ENCODE measurements at places on chromosomes 7 and 10.

DNA sequence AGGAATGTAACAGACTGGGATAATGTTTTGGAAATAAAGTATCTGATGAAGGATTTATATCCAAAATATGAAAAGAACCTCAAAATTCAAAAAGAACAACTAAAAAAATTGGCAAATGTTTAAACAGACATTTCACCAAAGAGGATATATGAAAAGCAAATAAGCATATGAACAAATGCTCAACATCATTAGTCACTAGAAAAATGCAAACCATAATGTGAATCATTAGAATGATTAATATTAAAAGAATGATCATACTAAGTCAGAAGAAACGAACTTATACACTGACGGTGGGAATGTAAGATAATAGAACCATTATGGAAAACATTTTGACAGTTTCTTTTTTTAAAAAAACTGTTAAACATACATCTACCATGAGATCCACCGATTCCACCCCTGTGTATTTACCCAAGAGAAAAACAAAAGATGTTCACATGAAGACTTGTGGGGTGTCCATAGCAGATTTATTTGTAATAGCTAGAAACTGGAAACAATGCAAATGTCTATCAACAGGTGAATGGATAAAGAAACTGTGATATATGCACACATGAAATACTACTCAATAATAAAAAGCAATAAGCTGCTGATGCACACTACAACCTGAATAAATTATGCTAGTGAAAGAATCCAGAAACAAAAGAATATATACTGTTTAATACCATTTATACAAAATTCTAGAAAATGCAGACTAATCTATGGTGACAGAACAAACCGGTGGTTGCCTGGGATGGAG is 35.7 kb downstream of the PRKG1 start:
- no peak for DNase-seq

- DNase-seq = no peak
Observed at GRCh38 chr10:85235258-85235657, 906.9 kb downstream of the CCSER2 start.

DNA sequence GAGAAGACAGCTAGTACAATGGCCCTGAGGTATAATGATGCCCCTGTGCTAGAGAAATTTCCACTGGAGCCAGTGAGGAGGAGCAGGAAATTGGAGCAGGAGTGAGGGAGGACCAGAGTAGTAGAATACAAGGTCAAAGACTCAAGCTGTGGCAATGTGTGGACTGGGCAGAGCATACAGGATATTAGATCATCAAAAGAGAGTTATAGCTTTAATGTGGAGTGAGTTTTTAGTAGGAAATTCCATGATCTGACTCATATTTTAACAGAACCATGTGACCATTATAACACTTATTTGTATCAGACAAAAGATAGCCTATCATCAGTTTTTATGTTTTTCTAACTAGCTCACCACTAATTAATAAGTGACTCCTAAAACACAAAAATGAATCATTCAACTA is 154.1 kb downstream of the DGKB start:
- DNase-seq = no peak

- no peak for DNase-seq
Observed at GRCh38 chr10:89278034-89278535, 23.8 kb upstream of the IFIT2 start.

GRCh38 chr7:48932126-48932910 is 8.0 kb downstream of the CDC14C start:
- no peak for DNase-seq

DNA sequence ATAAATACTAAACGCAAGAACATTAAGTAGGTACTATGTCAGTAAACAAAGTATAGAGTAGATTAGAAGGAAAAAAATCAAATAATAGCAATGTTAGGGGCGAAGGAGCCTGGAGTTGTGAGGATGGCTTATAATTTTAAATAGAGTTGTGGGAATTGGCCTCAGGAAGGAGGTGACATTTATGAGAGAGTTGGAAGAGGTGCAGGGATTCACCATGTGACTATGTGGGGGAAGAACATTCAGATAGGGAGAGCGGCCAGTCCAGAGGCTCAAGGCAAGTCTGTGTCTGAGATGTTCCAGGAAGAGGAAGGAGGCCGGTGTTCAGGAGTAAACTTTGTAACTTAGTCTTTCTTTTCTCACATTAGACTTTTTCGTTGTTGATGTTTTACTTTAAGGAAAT is 778.6 kb upstream of the C7orf33 start:
- no peak for DNase-seq

- no peak for DNase-seq
Observed at GRCh38 chr10:128028508-128029289, 97.5 kb downstream of the MKI67 start.

GRCh38 chr10:5467207-5467535 is 32.2 kb downstream of the CALML5 start:
- no peak for DNase-seq

- no peak for DNase-seq
Observed at GRCh38 chr10:1270906-1271305, 214.7 kb downstream of the WDR37 start.

- DNase-seq = no peak
Observed at GRCh38 chr7:119685906-119686305, 587.1 kb upstream of the KCND2 start.

DNA sequence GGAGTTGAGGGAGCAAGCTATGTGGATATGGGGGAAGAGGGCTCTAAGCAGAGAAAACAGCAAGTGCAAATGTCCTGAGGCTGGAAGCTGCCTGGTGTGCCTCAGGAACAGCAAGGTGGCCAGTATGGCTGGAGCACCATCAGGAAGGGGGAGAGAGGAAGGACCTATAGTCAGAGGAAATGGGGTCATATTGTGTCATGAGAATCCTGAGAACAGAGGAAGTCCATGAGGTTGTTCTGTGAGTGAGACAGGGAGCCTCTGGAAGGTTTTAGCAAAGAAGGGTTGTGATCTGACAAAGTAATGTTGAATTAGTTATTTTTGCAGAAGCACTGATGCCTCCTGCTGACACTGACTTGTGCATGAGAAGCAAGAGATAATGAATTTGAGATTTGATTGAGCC is 204.3 kb downstream of the PTEN start:
- DNase-seq = no peak

- DNase-seq = no peak
Observed at GRCh38 chr7:111986601-111987000, 219.6 kb downstream of the DOCK4 start.

- no peak for DNase-seq
Observed at GRCh38 chr10:89525556-89525955, 9.8 kb downstream of the SLC16A12 start.

- DNase-seq = no peak
Observed at GRCh38 chr7:11104578-11104977, 130.9 kb downstream of the PHF14 start.

- DNase-seq = peak; percentile 47
Observed at GRCh38 chr10:944034-944831, 12.7 kb upstream of the LARP4B start.

GRCh38 chr7:13841284-13841683 is 148.2 kb downstream of the ETV1 start:
- DNase-seq = no peak

Measured in CD4-positive, alpha-beta T cell treated with Interleukin-4 for 4 hours (primary cell).